ENCODE measurements at places on chromosomes 16 and 17.

DNA sequence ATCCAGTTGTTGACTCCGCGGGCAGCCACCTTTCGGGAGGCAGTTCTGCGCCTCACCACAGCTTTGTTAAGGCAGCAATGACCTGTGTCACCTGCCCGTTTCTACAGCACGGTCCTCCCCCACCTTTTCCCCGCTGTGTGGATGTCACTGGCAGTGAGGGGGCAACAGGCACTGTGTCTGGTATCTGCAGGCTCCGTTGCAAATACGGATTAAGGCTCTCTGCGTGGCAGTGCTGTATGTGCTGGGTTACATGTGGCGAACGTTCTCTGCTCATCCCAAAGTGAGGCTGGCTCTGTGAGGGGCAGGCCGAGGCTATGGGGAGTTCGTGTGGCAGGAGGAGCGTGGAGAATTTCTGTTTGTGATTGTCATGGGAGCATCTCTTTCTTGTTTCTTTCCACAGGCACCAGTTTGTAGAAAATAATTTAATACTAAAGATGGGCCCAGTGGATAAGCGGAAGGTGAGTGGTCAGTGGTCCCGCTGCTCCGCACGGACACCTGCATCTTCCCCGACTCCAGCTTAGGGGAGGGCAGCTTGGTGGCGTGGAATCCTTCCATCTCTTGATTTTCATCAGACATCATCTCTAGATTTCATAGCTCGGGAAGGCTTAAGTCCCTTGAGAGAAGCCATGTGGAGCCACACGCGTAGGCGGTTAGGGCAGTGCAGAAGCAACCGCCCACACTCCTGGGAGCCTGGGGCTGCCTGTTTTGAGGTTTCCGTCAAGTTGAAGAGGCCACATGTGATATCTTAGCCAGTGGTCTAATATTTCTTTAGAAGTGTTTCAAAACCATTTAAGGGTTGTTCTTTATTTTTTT lies 57.8 kb downstream of the PDPK1 start:
- DNase-seq, result peak; percentile 1

DNA sequence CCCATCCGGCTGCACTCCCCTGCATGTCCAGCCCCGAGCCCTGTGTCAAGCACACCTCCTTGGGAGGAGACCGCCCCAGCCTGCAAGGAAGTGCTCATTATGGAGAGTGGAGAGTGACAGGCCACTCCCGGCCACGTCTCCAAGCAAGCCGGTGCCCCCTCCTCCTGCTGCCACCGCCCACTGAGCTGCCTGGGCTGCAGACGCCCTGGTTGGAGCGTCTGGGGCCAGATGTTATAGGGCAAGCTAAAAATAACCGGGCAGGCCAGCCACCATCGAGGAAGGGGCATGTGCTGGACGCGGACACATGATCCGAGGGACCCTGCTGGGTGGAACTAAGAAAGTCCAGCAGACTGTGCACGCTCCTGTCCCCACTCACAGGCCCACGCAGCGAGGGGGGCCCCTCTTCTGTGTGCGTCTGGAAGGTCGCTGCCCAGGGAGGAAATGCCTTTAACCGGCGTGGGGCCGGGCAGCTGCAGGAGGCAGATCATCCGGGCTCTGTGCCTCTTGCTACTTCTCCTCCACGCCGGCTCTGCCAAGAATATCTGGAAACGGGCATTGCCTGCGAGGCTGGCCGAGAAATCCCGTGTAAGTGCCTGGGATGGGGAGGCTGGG lies at the start of gene WFDC1:
Gene WFDC1 (plus strand): TSS at position 348 of the 612 bp plus-strand sequence. CDS start 94 bp downstream, at position 442.
- no peak for DNase-seq

- no peak for DNase-seq
Measured at GRCh38 chr17:81239714-81240555, 817 bp downstream of the NDUFAF8 start.

- peak; percentile 83 for DNase-seq
Measured at GRCh38 chr17:3915995-3916696, at the start of gene P2RX1. Gene P2RX1 (minus strand): TSS chr17:3916465. CDS start chr17:3916225, 240 bp downstream.

- DNase-seq, result no peak
Measured at GRCh38 chr16:70705056-70705455, 19.2 kb upstream of the MTSS2 start.

DNA sequence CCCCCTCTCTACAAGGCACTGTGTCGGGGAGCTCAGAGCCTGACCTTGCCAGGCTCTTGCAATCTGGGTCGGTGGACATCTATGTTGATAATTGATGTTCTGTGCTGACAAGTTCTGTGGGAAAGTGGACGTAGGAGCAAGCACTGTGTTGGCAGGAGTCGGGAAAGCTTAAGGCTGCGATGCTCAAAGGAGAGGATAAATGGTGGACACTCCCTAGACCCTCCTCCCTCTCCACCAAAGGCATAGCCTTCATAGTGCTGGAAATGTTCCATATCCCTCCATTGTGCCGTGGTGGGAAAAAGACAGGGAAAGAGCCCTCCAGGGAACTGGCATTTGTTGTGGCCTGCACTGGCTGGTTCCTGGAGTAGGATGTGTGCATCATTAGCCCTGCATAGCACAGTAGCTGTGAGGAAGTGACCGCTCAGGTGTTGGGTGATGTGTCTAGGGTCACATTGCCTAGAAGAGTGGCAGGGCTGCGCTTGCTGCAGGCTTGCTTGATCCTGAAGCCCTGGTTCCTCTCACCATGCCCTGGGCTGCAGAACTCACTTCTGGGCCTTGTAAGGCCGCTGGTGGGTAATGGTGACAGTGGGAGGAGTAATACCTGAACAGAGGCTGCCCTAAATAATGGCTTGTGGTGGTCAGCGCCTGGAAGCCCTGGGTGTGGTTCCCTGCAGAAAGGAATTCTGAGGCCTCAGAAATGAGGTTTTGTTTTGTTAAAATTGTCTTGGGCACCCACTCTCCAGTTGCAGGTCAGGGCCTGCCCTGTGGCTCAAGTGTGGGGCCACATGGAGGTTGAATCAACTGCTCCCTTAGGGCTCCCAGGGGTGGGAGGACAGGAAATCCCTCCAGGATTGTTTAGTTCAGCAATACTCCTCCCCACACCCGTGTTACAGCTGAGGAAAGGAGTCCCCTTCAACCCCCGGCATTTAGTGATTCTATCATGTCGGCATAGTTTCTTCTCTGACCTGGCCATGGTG lies 62.6 kb downstream of the KSR1 start:
- no peak for DNase-seq

GRCh38 chr17:82285141-82285540 lies 11.6 kb upstream of the CSNK1D start:
- DNase-seq, result no peak

- no peak for DNase-seq
Measured at GRCh38 chr17:9788601-9789000, 2.8 kb downstream of the DHRS7C start.

GRCh38 chr17:4590981-4591453 lies 6.7 kb downstream of the SMTNL2 start:
- DNase-seq, result no peak

- DNase-seq, result no peak
Measured at GRCh38 chr16:77987810-77988209, 34.5 kb upstream of the CLEC3A start.

GRCh38 chr17:57999496-58000017 lies 7.5 kb downstream of the SRSF1 start:
- no peak for DNase-seq

GRCh38 chr16:886802-887731 lies 83.7 kb downstream of the LMF1 start:
- no peak for DNase-seq

DNA sequence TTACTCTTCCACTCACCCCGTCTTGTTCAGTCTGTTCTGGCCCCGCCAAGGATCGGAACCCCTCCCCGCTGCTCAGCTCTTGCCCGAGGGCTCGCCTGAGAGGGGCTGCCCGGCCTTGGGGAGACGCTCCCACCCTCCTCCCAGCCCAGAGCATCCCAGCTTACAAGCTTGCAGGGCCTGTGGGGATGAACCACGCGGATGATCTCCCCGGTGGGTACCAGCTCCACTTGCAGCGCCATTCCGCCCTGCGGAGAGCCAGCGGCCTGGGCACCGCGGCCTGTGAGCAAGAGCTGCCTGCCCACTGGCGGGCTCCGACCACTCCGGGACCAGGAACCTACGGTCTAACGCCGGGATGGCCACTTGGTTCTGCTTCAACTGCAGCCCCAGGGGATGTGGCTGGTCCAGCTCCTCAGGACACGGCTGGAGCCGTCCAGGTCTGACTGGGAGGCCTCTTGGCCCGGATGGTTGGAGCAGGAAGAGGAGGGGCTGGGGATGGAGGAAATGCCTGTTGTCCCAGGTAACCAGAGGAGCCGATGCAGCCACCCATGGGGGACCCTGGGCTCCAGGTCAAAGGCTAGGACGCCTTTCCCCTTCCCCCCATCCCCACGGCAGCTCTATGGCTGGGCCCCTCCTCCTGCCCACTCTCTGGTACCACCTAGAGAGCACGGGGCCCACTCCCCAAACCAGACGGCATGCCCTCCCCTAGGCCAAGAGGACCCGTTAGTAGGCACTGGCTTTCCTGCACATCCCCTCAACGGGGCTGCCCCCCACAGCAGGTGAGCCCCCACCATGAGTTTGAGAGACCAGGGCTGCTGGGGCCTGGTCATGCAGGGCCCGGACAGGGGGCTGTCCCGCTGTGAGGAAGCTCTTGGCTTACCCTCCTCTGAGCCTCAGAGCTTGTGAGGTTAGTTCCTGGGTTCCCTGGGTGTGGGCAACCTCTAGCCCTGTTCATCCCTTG lies at the start of gene MYO1C:
Gene MYO1C (minus strand): TSS at position 438 of the 958 bp plus-strand sequence. CDS start 199 bp downstream, at position 239.
- DNase-seq, result peak; percentile 57

GRCh38 chr17:80596760-80597608 lies 52.3 kb downstream of the RPTOR start:
- no peak for DNase-seq

DNA sequence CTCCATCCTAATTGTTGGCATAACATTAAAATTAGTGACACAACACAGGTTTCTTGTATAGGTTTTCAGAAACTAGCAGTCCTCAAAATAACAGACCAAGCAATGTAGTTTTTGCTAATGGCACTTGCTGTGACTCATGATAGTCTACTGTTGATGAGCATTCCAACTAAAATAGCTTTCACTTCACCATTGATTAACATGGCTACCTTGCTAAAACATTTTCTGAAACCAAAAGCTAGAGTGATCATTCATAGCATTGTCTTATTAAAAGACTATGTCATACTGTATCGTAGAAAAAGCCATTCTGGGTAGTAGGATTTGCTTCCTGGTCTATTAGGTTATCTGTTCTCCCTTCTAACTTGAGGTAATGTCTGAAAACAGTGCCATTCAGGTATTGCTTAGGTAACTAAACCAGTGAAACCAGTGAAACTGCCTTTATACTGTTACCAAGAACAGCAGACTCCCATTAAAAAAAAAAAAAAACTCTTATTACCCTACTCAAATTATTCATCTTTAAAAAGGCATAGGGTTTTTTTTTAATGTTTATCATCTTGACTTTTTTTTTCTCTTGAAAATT lies 2.5 kb upstream of the CLTC start:
- DNase-seq, result peak; percentile 50

DNA sequence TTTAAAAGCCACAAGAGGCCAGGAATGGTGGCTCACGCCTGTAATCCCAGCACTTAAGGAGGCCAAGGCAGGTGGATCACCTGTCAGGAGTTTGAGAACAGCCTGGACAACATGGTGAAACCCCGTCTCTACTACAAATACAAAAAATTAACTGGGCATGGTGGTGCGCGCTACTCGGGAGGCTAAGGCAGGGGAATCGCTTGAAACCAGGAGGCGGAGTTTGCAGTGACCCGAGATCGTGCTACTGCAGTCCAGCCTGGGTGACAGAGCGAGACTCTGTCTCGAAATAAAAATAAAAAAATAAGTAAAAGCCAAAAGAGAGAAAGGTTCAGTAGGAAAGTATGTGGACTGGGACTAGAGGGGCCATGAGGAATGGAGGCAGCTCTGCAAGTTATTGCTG lies 13.1 kb upstream of the ITGAL start:
- DNase-seq, result no peak

DNA sequence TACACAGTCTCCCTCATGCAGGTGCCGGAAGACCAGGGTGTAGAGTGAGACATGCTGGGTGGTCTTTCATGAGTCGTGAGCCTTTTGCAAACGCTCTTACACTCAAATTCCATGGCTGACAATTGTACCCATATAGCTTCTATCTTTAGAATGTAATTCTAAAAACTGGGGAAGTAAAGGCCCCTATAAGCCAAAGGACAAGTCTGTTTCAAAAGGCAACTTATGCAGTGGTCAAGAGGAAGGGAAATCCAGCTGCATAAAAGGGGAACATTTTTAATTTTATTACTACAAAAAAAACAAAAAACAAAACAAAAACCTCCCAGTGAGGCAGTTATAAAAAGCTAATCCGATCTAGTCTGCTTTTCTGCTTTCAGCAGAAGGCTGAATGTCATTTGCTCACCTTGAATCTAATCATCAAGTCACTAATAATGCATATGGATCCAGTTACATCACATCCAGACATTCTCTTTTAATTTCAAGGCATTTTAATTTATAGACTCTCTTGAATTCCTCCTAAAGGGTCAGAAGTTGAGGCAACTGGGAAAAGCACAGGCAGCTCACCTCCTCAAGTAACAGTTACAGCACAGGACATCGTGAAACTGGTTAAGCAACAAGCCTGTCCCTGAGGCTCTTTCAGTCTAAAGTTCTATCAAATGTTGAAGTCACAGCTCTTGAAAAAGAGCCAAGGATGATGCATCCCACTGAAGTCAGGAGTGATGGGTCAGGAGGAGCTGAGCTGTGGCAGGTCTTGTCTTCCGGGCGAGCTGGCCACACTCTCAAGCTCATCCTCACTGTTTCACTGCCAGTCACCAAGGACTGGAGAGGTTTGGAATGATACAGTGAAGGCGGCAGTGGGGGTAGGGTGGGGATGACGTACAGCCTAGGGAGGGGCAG lies 99.7 kb downstream of the VPS53 start:
- no peak for DNase-seq

- no peak for DNase-seq
Measured at GRCh38 chr16:15548482-15548891, 94.5 kb downstream of the MARF1 start.

- no peak for DNase-seq
Measured at GRCh38 chr17:1839516-1839915, 9.7 kb downstream of the RPA1 start.

DNA sequence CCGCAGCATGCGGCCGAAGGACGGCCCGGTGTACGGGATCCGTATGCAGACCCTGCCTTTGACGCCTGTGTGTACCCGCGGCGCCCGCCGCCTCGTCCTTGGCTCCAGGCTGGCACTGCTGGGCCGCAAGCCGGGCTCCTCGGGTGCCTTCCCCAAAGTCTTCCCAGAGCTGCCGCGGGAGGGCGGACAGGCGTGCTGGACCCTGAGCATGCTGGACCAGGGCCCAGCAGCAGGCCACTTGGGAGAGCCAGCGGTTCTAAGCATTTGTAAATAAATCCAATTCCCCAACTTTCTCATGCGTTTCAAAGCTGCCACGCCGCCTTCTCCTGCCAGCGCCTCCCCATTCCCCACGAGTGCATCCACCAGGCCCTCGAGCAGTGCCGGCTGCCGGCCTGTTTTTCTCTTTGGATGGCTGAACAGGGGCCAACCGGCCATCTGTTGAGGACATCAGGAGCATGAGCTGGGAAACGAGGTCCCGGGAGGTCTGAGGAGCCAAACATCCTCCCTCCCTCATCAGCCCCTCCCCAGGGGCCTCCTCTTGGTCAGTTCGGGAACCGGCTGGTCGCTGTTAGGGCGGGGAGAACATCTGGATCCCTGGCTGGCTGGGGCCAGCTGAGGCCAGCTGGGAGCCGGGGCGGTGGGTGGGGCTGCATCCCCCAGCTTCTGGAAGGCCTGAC lies 20.5 kb upstream of the PABPN1L start:
- peak; percentile 47 for DNase-seq

GRCh38 chr16:4900036-4900435 lies 36.9 kb downstream of the PPL start:
- no peak for DNase-seq

All from stomach (tissue), 19 donors.